ENCODE measurements at places on chromosomes 4 and X. TPM values are rescaled to one million over a fixed set of nuclear protein-coding genes. Genes with fewer than 3 reads are reported as not detected.

PAK3 gene
- 31.3 TPM for total RNA-seq

IQCM gene
- total RNA-seq = not detected

MAMLD1 gene
- 3.1 TPM for total RNA-seq

DNA sequence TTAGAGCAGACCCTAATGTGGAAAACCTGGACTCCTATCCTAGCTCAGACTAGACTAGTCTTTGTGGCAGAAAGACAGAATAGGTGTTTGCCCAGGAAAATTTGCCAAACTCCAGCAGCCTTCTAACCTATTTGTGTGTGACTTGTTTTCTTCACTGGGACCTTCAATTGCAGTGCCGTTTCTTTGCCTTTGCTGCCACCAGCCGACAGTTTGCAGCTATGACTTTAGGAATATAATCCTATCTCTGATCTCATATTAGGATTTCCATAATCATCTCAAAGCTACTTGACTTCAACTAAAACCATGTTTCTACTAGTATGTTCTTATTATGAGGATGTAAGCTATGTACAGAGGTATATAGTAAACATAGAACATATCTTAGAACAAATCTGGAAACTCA, 60.2 kb upstream of the PGAM4 start:
- DNase-seq = no peak
- H3K36me3 ChIP-seq = no peaks in the 10 kb centered on the region
- no peak overlapping the region for H3K27ac ChIP-seq
- no peaks in the 10 kb centered on the region for H3K4me1 ChIP-seq
- H3K4me3 ChIP-seq = no peak overlapping the region

GRCh38 chr4:38605181-38605752, 58.7 kb upstream of the KLF3 start:
- H3K27ac ChIP-seq = no peak overlapping the region
- H3K4me3 ChIP-seq = no peak overlapping the region
- H3K4me1 ChIP-seq = peaks cover 3% of the 10 kb centered on the region
- H3K36me3 ChIP-seq = no peaks in the 10 kb centered on the region

Data from pancreas (tissue), 10 donors.